Suprapubic skin (tissue), 4 donors: ENCODE measurements at places on chromosomes 2 and 18. TPM values are rescaled to one million over a fixed set of nuclear protein-coding genes. Genes with fewer than 3 reads are reported as not detected.

The SGPP2 gene
- 49.9 TPM for total RNA-seq

GRCh38 chr2:29881089-29881730 lies 40.2 kb downstream of the ALK start:
- H3K4me3 ChIP-seq, result no peak overlapping the region
- no peak for DNase-seq
- H3K27ac ChIP-seq, result no peak overlapping the region

The ASPRV1 gene
- total RNA-seq, result 805 TPM

GRCh38 chr2:79437433-79438267 lies 75.2 kb upstream of the CTNNA2 start:
- H3K4me3 ChIP-seq, result no peak overlapping the region
- no peaks in the 10 kb centered on the region for H3K4me1 ChIP-seq
- DNase-seq, result no peak
- no peaks in the 10 kb centered on the region for H3K27me3 ChIP-seq
- no peak overlapping the region for H3K27ac ChIP-seq

The OTOS gene
- not detected for total RNA-seq

DNA sequence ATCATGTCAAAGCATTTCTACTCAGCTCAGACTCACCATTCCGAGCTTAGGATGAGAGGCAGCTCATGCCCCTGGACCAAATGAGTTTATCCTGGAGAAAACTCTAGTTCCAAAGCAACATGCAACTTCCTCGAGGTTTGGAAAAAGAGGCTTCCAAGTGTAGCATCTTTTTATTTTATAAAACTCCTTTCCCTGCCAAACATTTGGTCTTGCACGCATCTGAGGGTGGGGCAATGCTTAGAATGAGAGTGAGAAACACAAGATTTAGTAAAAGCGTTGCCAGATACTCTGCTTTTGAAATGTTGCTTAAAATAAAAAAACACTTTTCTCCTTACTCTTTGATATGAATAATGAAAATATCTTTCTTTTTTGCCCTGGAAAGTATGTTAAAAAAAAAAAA lies 151.5 kb downstream of the NCKAP5 start:
- no peaks in the 10 kb centered on the region for H3K27me3 ChIP-seq
- no peak overlapping the region for H3K27ac ChIP-seq
- H3K4me1 ChIP-seq, result peaks cover 32% of the 10 kb centered on the region
- DNase-seq, result no peak
- no peaks in the 10 kb centered on the region for H3K36me3 ChIP-seq
